ENCODE measurements at places on chromosomes 13 and 19. TPM values are rescaled to one million over a fixed set of nuclear protein-coding genes. Genes with fewer than 3 reads are reported as not detected.

DNA sequence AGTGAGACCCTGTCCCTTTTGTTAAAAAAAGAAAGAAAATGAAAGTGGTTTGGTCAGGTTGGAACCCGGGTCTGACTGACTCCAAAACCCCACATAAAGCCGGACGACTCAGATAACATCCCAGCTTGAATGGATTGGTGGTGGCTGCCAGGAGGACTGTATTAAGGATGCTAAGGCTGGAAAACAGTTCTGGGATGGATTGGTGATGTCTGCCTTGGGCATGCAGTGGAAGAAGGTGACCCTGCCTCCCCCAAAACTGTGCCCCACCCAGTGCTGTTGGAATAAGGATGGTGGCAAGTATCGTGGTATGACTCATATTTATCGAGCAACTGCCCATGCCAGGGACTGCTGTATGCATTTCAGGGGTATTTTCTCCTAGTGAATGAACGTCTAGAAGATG, 18.5 kb upstream of the COLGALT1 start:
- no peak for DNase-seq

VAV1 gene
- total RNA-seq, result not detected

DNA sequence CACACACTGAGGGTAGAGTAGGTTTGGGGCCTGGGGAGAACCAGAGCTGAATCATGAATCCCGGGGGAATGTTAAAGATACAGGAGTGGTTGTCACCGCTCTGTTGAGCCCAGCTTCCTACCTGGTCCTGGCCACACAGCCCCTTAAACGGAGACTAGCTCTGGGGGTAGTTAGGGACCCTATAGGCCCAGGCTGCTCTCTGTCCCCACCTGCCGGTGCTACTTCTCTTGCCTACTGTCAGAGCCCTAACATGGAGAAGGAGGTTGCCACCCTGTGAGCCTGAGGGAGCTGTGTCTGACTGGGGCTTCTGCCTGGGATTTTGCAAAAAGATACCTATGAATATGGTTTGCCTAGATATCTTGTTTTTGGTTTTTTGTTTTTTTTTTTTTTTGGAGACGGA, 36.6 kb upstream of the ZNF429 start:
- DNase-seq, result no peak

CUL4A gene
- 75.8 TPM for total RNA-seq

- DNase-seq, result no peak
These were observed 27.0 kb downstream of the WTIP start for GRCh38 chr19:34508540-34508939.

GRCh38 chr19:8208922-8209461, at the start of gene CERS4:
CERS4 (plus strand) TSS chr19:8209370; CDS start chr19:8251077, 41,707 bp downstream.
- peak; percentile 79 for DNase-seq

ELF1 gene
- 89.7 TPM for total RNA-seq

- DNase-seq, result no peak
These were observed 114.0 kb downstream of the UQCRFS1 start for GRCh38 chr19:29098863-29099481.

- no peak for DNase-seq
These were observed 203.5 kb upstream of the UBL3 start for GRCh38 chr13:30053939-30054338.

DNA sequence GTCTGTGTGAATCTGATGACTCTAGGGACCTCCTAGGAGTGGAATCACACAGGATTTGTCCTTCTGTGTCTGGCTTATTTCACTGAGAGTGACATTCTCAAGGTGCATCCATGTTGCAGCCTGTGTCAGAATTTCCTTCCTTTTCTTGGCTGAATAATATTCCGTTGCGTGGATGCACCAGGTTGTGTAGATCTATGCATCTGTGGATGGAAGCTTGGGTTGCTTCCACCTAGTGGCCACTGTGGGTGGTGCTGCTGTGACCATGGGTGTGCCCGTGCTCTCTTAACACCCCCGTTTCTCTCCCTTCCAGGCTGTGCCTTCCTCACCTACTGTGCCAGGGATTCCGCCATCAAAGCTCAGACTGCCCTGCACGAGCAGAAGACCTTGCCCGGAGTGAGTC, 26.2 kb downstream of the CELF5 start:
- DNase-seq, result no peak

- no peak for DNase-seq
These were observed 3.2 kb upstream of the EDDM13 start for GRCh38 chr19:56269348-56269747.

GRCh38 chr19:28905996-28906395, 307.0 kb downstream of the UQCRFS1 start:
- no peak for DNase-seq

WASF3 gene
- 177 TPM for total RNA-seq

DNA sequence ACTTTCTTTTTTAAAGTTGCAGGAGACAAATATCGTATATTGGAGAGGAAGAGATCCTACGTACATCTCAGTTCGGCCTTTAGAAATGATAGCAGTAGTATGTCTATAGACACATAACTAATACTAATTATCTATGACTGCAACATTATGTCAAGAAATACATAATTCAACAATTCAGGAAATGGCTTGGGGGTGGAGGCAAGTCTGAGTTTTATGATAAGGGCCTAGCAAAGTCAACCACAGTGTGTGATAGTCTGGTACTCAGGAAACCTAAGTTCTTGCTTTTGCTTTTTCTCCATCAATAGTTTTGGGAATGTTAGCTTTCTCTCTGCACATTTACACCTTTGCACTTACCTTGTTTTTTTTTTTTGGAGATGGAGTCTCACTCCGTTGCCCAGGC, 27.5 kb upstream of the OBI1 start:
- no peak for DNase-seq

- DNase-seq, result peak; percentile 45
These were observed 1.3 kb upstream of the ZIC2 start for GRCh38 chr13:99980201-99980823.
